Central memory CD4-positive, alpha-beta T cell (primary cell): ENCODE measurements at places on chromosomes 1 and 21.

DNA sequence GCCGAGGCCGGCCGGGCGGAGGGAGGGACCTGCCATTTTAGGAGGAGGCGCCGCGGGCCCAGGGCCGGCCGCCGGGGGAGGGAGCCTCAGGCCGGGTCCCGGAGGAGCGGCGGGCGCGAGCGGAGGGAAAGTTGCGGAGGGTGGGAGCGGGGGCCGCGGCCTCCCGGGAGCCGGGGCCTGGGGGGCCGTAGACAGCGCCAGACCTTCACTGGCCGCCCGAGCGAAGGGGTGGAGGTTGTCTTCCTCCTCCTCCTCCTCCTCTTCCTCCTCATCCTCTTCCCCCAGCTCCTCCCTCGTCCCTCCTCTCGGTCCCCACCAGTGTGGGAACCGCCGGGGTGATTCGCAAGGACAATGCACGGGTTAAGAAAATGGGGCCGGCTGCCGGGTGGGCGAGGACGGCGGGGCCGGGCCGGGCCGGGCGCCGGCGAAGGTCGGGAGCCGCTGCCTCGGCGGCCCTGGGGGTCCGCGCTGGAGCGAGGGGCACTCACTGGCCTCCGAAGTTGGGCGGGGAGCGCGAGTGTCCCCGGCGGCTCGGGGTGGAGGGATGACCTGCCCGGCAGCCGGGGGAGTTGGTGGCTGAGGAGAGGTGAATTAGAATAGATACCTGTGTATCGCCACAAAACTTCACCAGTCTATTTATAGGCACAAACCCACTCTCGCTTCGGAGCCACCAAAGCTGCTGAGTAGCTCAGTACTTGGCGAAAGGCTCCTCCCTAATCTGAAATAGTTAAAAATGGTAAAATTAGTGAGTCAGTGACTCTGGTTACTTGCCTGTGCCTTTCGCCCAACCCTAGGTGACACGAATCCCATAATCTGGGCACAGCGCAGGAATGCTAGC, 1.3 kb downstream of the DYRK1A start:
- peak; percentile 22 for DNase-seq

- DNase-seq = no peak
Observed at GRCh38 chr1:117657031-117657430, 51.2 kb downstream of the TENT5C start.

- DNase-seq = no peak
Observed at GRCh38 chr1:12067900-12068821, 5.1 kb downstream of the TNFRSF8 start.

GRCh38 chr1:192516776-192517297, 58.7 kb upstream of the RGS1 start:
- DNase-seq = peak; percentile 92

DNA sequence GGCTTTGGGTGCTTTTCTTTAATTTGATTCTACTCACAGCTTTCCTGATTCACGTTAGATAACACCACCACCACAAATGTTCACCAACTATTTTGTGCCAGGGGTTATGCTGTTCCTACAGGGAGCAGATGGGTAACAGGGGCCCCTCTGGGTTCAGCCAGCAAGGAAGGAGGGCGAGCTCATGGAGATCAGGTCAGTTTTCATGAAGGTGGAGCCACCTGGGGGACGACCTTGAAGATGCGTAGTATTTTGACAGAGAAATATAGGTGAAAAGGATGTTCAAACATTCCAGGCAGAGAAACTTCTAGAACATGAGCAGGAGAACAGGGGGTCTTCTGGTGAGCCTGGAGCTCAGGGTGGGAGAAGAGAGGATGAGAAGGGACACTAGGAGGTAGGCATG, 28.9 kb downstream of the KIAA0040 start:
- DNase-seq = no peak

DNA sequence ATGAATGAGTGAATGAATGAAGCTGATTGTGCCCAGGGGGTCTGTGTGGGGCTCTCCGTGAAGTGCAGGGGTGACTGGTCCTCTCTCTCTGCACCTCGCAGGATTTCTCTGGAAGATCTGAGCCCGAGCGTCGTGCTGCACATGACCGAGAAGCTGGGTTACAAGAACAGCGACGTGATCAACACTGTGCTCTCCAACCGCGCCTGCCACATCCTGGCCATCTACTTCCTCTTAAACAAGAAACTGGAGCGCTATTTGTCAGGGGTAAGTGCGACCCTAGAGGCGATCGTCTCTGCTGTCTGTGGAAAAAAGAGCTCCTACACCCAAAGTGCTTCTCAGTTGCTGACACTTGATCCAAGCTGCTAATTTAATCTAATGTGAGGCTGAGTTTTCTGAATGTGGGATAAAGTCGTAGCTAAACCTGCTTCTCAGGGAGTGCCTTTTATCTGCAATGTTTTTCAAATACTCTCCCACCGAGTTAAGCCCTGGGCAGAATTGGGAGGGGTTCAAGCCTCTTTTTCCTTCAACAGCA, 101.7 kb downstream of the HUNK start:
- peak; percentile 46 for DNase-seq

- DNase-seq = peak; percentile 25
Observed at GRCh38 chr1:231550448-231550781, 21.9 kb downstream of the TSNAX start.

- DNase-seq = no peak
Observed at GRCh38 chr1:233061265-233061664, 110.9 kb downstream of the NTPCR start.

DNA sequence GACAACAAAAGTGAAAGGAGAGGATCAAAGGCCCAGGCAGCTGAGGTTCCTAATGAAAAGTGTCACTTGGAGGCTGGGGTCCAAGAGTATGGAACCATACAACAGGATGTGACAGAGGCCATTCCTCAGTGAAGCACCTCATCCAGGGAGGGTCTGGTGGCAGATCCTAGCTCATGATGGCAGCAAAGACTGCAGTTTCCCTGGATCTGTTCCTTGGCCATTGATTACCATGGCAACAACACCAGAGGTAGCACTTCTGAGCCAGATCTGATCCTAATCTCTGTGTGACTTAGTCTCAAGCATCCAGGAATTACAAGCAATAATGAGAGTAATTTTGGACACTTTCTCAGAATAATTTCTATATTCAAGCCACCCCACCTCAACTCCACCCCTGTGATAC, 12.9 kb downstream of the FAM177B start:
- DNase-seq = no peak
